Anterior cingulate cortex (tissue), 58 donors: ENCODE measurements at places on chromosomes 5 and 9.
A peak's percentile ranks its signal among the peaks of the same experiment; 100 is the strongest.

DNA sequence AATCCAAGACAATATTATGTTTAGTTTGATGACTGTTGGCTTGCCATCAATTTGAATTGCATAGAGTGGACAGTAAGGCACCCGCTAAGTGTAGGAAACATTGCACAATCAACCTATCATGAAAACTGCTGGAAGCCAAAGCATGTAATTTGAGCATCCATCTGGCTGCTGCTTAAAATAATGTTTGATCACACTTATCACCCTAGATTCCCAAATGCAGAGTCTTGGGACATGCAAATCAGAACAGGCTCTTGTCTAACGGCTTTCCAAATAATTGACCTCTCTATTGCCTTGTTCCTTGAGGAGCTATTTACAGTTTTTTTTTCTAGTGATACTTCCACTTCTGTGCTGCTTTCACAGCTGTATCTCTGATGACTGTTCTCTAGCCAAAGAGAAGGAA is 342.1 kb downstream of the PRR16 start:
- no peak for DNase-seq

GRCh38 chr5:154647114-154647760 is 107.9 kb upstream of the LARP1 start:
- DNase-seq = no peak

- no peak for DNase-seq
Observed at GRCh38 chr5:171107669-171108068, 201.4 kb upstream of the TLX3 start.

DNA sequence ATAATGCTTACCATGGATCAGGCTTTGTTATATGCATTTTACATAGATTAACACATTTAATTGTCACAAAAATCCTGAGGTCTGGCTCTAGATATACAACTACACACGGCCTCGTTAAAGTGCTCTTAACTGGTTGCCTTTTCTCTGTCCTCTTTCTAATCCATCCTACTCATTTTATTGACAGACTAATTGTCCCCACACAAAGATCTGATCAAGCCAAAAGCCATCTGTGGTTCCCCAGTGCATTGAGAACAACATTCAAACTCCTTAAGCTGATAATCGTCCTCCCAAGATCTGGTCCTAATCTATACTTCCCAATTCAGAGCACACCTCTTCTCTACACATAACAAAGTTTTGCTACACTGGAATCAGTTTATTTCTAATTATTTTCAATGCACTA is 23.9 kb upstream of the PPP2R2B start:
- DNase-seq = no peak

- DNase-seq = peak; percentile 19
Observed at GRCh38 chr5:61496446-61496845, 164.4 kb downstream of the ZSWIM6 start.

DNA sequence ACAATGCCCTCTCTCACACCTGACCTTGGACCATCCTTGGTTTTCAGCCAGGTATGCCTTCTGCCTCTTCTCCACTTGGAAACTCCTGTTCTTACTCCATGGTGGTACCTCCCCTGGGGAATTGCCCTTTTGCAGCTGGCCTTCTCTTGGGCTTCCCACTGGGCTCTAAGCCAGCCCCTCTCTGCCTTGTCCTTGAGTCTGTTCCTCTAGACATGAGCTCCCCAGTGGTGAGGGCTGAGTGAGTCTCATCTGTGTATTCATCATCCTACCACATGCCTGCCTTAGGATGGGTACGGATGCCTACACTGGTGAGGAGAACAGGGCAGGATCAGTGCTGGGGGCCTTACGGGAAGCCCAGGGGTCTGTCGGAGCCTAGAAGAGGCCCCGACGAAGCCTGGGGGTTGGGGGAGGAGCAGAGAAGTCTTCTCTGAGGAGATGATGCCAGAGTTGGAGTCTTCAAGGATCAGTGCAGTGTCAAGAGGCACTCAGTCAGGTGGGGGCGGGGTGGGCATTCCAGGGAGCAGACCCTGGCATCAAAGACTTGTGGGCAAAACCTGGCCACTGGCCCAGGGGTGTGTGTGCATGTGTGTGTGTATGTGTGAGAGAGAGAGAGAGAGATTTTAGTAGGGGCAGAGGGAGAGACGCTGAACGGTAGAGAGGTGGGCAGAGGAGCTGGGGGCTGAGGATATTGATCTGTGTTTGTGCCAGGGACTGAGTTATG is 5.2 kb upstream of the CRB2 start:
- DNase-seq = no peak

GRCh38 chr9:126697330-126697729 is 83.6 kb downstream of the LMX1B start:
- no peak for DNase-seq
